ENCODE measurements at places on chromosomes 5 and 9.

- DNase-seq = no peak
Measured at GRCh38 chr5:116765441-116765840, 190.8 kb upstream of the SEMA6A start.

- DNase-seq = no peak
Measured at GRCh38 chr5:160129841-160130240, 10.6 kb upstream of the PWWP2A start.

DNA sequence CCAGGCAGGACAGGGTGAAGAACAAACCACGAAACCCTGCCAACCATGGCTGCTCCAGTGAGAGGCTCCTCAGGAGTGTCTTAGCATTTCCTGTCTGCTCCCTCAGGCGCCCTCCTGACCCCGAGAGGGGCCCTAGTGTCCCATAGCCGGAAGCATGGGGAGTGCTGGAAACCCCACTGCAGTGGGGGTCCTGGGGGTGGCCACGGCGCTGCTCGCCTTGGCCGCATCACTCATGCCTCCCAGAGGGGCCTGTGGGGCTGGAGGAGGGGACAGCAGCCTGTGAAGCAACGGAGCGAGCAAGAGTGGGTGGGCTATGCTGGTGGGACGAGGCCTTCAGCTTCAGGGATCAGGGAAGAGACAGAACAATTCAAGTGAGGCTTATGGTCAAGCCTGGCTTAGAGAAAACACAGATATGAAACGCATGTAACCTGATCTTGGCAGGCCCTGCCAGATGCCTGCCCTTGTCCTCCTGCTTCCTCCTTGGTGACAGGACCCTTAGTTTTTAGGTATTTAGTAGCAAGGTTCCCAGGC, 219.1 kb downstream of the FANCC start:
- no peak for DNase-seq

- peak; percentile 62 for DNase-seq
Measured at GRCh38 chr9:111661150-111661801, at the start of gene GNG10. GNG10 (plus strand) TSS chr9:111661605; CDS start chr9:111661635, 30 bp downstream.

DNA sequence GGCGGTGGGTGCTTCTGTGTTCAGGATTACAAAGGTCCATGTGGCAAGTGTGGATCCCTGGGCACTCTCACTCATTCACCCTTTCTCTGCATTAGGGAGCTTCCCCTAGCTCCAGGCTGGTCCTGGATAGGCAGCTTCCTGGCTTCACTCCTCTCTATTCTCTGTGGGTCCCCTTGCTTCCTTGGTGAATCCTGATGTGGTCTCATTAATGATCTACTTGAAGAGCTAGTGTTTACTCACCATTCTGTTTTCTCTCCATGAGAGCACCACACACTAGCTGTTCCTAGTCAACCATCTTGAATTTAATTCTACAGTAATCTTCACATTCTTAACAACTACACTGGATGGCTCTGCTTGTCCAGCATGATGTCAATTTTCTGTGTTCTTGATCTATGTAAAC, 90.0 kb upstream of the PLPPR1 start:
- DNase-seq = no peak

- DNase-seq = peak; percentile 70
Measured at GRCh38 chr5:181181650-181182565, 23.1 kb downstream of the TRIM7 start.

DNA sequence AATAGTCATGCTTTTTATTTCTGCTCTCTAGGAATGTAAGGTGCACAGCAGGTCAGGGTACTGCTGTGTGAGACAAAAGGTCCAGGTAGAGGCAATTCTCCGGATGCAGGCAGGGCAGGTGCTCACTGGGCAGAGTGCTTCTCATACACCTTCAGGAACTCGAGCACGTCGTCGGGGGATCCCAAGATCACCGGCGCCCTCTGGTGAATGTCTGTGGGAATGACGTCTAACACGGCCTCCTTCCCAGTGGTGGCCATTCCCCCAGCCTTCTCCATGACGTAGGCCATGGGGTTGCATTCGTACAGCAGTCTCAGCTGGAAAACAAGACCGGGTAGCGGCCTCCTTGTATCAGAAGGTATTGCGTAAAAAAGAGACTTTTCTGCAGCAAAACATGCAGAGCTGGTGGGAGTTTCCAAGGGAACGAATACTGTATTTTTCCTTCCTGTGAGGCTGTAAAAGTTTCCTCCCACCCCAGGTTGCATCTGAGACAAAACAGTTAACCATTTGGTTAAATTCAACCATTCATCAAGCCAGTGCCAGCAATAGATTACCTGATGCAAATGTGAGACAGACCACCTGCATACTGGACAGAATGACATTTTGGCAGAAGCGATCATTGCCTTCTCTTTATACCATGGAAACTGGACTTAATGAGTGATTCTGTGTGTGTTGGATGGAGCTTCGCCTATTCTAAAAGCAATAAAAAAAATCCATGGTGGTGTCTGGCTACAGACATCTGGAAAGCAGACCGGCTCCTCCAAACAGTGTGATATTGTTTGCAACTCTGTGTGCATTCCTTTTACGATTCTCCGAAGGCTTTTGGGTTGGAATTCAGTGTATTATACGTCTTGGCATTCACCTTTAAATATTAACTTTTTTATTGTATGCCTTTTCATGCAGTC, 9.9 kb upstream of the FBP2 start:
- DNase-seq = peak; percentile 63

DNA sequence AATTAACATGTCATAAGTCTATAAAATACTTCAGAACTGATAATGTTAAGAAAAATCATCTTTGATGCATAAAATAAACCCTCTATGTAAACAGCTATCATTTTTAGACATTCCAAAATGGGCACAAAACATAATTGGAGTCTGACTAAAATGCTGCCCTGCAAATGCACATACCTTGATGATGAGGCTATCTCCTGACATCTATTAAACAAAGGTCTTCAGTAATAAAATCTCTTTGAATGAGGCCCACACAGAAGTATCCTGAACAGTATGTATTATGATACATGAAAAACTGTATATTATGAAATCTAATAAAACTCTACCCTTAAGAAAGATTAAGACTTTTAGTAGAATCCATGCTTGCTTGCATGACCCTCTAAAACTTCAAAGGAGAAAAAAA, 66.1 kb downstream of the FBXL17 start:
- DNase-seq = no peak

GRCh38 chr9:136485049-136486045, 2.5 kb upstream of the SEC16A start:
- DNase-seq = peak; percentile 83

- DNase-seq = no peak
Measured at GRCh38 chr9:17330097-17330496, 195.3 kb downstream of the CNTLN start.

DNA sequence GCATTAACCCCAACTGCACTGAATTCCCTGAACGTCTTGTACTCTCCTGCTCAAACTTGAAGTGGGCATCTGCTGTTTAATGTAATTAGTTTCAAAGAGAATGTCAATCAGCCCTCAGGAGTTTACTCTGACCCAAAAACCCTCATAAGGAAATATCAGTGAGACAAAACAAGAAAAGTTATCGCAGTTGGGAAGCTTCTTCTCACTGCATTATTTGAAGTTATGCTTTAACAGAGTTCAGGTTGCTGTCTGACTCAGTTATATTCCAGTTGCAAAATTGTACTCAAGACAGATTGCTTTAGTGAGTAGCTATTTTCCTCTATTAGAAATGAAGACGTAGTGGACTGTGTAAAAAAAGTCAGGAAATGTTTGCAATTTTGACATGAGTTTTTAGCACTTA, 52.1 kb downstream of the PPIC start:
- no peak for DNase-seq

DNA sequence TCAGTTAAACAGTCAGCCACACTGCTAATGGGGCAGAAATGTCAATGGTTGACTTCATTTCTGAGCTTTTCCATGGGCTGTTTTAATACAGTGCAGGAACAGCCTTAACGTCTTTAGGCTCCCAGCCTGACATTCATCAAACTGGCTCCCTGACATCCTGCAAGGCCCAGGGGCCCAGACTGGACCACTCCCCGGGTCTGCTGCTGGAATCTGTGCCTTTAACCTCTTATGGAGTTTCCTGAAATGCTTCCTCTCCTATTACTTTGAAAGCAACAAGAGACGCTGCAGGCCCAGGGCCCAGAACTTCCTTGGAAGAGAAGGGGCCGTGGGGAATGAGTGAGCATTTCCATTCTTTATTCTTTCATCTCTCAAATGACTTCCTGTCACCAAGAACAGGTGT, 216.8 kb upstream of the PANK3 start:
- no peak for DNase-seq

DNA sequence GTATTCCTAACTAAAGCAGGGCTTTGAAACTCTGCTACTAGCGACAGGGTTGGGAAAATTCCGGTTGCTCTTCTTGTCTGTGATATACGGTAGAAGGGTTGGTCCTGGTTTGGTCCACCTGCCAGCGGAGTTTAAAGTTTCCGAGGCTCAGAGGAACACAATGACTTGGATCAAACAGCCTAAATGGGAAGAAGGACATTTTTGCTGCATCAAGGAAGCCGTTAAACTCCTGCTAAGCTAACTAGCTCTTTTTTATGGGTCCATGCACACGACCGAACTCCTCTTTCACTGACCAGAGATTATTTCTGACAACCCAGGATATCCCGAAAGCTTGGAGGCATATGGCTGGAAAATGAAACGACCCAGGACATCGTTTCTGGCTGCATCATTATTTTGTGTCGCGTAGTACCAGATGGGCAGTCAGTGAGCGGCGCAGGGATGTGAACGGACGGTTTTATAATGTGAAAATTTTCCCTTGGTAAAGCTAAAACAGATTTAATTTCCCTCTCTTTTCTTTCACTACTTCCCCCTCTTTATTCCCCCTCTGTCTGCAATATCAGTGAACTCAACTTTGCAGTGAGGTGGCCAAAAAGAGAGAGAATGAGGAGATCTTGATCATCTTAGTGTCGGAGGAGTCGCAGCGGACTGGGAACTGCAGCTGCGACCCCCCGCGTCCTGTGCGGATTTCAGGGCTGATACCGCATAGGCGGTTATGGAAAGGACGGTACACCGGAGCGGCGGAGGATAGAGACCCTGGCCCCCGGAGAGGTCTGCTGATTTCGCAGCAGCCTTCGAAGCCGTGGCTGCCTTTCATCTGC, at the start of gene LURAP1L:
Gene LURAP1L (plus strand): TSS at position 160 of the 818 bp plus-strand sequence. CDS start 696 bp downstream, outside the sequence.
- no peak for DNase-seq

DNA sequence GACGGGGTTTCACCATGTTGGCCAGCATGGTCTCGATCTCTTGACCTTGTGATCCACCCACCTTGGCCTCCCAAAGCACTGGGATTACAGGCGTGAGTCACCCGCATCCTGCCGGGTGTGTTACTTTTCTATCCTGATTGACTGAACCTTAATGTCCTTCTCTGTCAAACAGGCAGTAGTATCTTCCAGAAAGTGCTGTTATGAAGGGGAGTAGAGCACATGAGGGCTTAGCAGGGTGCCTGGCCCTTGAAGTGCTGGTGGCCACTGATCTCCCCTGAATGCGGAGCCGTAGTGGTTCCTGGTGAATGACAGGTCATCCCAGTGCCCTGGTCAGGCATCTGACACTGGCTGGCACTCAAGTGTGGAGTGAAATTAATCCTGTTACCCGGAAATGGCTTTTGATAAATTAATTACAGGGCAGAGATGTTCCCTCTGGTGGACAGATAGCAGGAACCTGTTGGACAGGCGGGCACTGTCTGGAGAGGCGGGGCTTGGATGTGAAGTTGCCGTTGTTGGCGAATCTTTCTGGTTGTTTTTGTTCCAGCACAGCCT, 28.4 kb downstream of the PRRC2B start:
- DNase-seq = no peak

DNA sequence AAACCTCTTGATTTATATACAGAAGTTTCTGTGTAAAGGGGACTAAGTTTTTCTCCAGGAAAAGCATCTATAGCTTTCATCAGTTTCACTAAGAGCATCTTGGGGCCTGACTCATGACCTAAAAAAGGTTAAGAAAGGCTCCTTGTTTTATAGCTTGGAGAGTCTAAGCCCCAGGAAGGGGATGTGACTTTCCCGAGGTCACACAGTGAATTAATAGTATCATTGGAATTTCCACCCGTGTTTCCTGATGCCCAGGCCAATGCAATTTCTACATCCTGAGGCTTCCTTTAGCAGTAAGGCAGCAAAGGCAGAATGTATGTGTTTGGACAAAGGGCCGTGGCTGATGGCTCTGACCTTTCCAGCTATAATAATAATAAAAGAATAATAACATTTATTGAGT, 8.6 kb downstream of the MORN5 start:
- no peak for DNase-seq

GRCh38 chr5:160020266-160020770, 11.4 kb downstream of the TTC1 start:
- no peak for DNase-seq

DNA sequence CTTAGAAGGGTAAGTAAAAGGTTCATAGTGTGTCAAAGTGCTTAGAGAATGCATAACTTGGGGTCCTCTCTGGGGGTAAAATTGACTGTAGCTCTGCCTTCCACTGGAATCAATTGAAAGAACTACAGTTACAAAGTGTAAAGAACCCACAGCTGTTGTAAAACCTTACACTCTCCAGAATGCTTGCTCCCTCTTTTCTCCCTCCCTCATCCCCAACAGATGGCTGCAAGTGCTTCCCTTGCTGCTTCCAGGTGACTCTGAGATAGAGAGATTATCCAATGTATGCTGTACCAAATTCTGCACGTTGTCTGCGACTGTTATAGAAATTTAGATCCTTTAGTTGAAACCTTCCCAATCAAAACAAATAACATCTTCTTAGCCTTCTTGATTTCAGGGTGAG, 126.0 kb downstream of the STK32A start:
- no peak for DNase-seq

- DNase-seq = no peak
Measured at GRCh38 chr5:157470631-157471030, 10.6 kb downstream of the NIPAL4 start.

DNA sequence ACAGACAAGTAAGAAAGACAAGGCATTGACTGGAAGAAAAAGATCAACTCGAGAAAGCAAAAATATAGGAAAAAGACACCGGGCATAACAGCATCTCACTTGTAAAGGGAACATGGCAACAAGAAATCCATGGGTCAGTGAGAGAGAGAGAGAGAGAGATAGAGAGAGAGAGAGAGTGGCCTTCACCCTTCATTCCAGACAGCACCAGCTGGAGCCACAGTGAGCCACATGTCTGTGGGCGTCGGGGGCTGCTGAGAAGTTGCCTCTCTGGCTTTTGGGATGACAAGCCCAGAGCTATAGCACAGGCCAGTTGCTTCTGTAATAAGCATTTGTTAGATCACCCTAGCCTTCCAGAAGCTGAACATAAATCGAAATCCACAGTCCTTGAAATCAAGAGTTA, 20.3 kb upstream of the ENC1 start:
- DNase-seq = no peak

DNA sequence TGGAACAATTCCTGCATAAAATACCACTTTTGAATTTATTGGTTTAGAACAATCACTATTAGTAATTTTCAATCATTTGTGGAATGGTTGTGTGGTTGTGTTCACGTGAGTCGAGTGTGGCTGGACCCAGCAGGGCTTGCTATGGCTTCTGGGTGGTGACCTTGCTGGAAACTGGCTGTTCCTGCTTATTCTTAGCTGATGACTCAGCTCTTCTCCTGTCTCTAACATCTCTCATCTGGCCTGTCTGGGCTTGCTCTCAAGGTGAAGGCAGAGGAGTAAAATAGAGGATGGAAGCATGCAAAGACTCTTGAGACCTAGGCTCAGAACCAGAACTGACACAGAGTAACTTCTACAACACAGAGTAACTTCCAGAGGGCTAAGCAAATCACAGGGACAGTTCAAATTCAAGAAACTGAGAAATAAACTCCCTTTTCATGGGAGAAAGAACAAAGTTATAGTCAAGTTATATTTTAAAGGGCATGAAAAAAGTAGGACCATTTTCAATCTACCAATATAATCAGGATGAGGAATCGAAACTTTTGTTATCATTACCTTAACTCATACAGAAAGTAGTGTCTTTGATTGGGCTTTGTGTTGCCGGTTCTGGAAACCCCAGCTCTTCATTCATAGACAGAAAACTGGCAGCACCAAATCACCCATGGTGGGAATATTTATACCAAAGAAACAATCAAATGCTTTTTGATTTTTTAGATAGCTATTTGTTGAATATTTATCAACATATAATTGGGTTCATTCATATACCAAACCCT, 665.1 kb downstream of the CDH18 start:
- no peak for DNase-seq
